Fibroblast of the conjunctiva (primary cell): ENCODE measurements at places on chromosomes 5 and 9.

GRCh38 chr9:26234865-26235264 is 556.6 kb upstream of the TUSC1 start:
- DNase-seq: no peak

DNA sequence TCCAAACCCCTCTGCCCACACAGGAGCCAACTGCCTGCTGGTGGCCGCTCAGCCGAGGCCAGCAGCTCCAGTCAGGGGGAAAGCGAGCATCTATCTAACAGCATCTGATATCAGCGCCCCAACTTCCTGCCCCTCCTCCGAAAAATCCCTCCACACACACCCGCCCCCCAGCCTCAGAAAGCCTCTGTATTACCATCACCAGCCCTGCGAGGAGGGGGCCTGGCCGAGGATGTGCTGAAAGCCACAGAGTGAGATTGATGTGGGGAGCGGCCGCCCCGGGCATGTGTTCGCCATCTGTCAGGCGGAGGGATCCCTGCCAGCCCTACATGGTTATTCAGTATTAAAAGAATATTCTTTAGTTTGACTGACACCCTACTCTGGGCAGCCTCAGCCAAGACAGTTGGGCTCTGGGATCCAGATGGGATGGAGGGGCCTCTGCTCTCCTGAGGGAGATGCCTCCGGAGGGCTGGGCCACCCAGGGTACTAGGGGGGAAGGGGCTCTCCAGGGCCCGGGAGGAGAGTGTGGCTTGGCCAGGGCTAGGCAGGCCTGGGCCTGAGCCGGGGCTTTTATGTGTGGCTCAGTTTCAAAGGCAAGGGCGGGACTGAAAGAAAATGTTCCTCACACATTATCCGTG is 98.0 kb downstream of the HSD17B3 start:
- DNase-seq: peak; percentile 54

- no peak for DNase-seq
Observed at GRCh38 chr5:173890195-173890991, 2.2 kb downstream of the CPEB4 start.

GRCh38 chr5:77358255-77359205 is 133.6 kb downstream of the WDR41 start:
- peak; percentile 22 for DNase-seq

DNA sequence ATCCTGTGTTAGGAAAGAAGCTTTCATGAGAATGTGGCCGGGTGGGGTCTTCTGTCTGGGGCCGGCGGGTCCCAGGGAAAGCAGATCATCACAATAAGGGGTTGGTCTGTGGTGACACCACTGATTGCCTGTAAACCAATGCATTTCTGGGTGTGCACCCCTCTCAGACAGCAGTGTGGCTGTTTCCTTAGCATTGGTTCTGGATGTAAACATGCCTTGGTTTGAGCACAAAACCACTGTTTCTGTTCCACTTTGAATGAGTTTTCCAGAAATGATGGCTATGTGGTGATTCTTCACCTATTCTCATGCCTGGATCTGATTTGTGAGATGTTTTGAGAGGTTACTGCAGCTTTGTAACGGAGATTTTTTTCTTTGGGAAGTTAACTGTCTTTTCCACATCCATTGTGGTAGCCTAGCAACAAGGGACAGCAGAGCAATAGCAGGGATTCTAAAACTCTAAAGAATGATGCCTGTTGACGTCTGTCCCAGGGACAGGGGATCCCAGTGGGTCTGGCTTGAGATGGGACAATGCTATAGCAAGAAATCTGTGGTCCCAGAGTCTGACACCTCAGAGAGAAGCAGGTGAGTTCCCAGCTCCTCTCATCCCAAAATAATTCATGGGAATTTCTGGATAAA is at the start of gene CCDC192:
Gene CCDC192 (plus strand): TSS at position 466 of the 636 bp plus-strand sequence. CDS start 55 bp downstream, at position 521.
- no peak for DNase-seq

GRCh38 chr5:74916831-74917710 is 50.9 kb upstream of the FAM169A start:
- no peak for DNase-seq

GRCh38 chr5:123286891-123287290 is 136.3 kb downstream of the CEP120 start:
- DNase-seq: no peak

DNA sequence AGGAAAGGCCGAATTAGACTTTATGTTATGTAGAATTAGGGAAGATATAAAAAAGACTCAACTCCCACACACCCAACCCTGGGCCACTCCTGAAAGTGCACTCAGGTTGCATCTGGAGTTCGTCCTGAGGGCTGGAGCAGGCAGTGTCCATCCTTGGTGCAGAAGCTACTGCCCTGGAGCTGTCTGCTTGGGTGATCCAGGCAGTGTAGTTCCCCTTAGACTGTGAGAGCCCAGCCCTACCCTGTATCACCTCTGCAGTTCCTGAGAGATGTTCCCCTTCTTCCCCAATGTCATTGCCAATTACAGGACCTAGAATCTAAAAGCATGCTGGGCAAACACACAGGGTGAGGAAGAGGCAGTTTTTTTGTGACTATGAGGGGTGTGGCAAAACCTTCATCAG is 368.3 kb upstream of the ST8SIA4 start:
- no peak for DNase-seq

DNA sequence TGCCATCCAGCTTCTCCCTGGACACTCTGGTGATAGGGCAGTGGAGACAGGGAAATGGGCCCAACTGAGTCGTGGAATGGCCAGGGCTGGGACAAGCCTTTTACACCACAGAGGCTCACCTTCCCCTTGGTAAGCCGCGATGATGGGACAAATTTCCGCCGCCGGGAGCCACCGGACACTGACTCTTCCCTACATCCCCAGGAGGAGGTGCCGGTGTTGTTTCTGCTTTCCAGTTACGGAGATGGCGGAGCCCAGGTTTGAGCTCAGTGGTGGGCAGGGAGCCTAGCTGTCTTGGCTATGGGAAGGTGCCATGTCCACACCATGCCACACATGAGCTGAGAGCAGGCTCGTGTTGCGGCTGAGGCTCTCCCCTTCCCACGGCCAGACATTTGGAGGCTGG is 19.9 kb upstream of the WNK2 start:
- DNase-seq: no peak

GRCh38 chr5:122699201-122699600 is 75.7 kb upstream of the SNX2 start:
- DNase-seq: no peak

GRCh38 chr5:6752782-6753181 is 39.5 kb downstream of the TENT4A start:
- no peak for DNase-seq

GRCh38 chr5:67144183-67144639 is 52.4 kb downstream of the CD180 start:
- no peak for DNase-seq

- no peak for DNase-seq
Observed at GRCh38 chr5:3186736-3187405, 408.8 kb upstream of the IRX1 start.

DNA sequence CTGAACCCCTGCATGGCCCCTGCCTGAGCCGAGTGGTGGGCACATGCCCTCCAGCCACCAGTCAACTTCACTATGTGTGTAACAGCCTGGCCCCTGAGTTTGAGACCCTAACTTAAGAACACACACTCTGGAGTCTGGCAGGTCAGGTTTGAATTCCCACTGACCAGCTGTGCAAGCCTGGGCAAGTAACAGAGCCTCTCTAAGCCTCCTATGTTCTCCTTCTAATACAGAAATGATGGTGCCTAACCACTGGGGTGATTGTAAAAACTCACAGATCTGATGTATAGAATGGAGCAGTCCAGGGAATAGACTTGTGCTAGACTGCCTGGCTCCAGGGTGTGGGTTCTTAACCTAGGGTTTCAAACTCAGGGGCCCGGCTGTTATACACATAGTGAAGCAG is 16.7 kb upstream of the AKNA start:
- no peak for DNase-seq

DNA sequence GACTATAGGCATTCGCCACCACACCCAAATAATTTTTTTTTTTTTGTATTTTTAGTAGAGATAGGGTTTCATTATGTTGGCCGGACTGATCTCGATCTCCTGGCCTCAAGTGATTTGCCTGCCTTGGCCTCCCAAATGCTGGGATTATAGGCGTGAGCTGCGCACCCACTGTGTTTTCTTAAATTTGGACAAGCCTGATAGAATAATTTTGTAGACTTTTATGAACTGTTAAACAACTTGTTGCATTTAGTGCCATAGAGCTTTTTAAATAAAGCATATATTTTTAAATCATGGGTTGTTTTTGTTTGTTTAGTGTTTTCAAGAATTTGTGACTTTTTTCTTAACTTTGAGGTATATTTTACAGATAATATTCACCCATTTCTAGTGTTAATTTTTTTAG is 4.8 kb downstream of the PHAX start:
- DNase-seq: no peak

- no peak for DNase-seq
Observed at GRCh38 chr9:125961072-125961471, 213.9 kb downstream of the PBX3 start.

- DNase-seq: no peak
Observed at GRCh38 chr9:84349671-84350070, 9.1 kb upstream of the SLC28A3 start.

DNA sequence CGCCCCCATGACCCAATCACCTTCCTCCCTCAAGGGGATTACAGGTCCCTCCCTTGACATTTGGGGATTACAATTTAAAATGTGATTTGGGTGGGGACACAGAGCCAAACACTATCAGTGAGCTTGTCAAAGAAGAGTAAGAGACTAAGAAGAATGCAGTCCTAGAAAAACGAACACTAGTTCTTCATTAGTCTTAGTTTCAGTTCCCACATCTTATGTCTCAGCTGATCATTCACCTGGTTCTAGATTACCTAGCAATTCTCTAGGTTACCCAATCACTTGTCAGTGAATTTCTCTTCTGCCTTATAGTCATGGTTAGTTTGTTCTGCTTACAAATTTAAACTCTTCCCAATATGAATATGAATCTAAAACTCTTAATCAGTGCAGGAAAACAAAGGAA is 251.5 kb downstream of the COX7C start:
- DNase-seq: no peak

GRCh38 chr5:67202828-67203227 is 6.2 kb upstream of the CD180 start:
- DNase-seq: no peak

- no peak for DNase-seq
Observed at GRCh38 chr5:84724181-84724580, 339.5 kb upstream of the EDIL3 start.
